Dermis microvascular lymphatic vessel endothelial cell (primary cell): ENCODE measurements at places on chromosomes 13 and 19.
A peak's percentile ranks its signal among the peaks of the same experiment; 100 is the strongest.

GRCh38 chr13:110518226-110518525 lies 43.3 kb downstream of the RAB20 start:
- no peak for DNase-seq

- DNase-seq = no peak
These were observed 122.0 kb downstream of the UQCRFS1 start for GRCh38 chr19:29090783-29091526.

GRCh38 chr13:75415171-75415570 lies 66.8 kb downstream of the TBC1D4 start:
- no peak for DNase-seq

DNA sequence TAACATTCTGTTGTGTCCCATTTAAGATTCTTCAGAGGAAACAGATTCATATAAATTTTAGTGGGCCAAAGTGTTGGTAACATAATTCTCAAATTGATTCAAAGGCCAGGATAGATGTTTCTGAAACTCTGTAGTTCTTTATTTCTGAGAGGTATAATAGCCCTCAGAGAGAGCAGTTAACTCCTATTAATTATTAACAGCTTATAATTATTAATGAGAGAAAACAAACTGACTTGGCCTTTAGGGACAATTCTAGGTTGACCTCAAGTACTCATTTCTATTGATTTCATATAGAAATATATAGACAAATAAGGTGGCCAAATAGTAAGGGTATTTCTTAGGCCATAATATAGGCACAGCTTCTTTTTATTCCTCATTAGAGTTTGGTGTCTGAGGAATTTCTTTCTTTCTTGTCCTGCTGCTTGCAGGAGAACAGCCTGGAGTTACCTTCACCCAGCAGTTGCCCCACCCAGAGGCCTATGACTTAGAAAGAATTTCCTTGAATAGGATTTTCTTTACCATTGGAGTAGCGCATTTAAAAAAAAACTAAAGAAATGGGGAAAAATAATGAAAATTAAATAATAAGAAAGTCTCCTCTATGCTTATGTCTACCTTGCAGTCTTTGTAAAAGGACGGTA lies 1430.1 kb upstream of the SPRY2 start:
- DNase-seq = no peak

DNA sequence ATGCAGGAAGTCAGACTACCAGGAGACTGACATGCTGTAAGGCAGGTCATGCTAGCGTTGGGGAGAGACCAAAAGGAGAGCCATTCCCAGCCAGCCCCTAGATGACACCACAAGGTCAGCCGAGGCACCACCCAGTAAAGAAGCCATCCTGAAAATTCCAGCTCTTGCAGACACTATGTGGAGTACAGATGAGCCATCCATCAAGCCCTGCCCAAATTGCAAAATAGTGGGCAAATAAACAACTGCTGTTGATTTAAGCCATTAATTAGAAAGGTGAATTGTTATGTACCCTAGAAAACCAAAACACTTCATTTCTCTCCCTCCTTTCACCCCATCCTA lies 82.1 kb downstream of the TBC1D4 start:
- no peak for DNase-seq

DNA sequence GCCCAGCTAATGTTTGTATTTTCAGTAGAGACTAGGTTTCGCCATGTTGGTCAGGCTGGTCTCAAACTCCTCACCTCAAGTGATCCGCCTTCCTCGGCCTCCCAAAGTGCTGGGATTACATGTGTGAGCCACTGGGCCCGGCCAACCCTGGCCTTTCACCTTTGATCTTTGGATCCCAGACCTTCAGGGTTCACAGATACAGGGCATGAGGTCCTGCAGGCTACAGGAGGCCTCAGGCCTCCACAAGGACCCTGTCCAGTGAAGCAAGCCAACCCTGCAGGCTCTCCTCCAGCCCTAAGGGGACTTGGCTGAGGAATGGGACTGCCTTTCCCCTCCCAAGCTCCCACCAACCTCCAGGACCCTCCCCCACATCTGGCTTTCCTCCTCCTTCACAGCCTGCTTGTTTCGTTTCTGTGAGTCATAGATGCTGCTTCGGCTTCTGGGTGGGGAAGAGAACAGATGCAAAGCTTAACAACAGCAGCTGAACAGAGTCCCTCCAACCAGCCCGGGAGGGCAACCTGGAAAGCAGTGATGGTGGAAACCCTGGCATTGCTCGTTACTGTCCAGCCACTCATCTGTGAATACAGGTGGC lies 11.8 kb downstream of the ARHGEF18 start:
- no peak for DNase-seq

DNA sequence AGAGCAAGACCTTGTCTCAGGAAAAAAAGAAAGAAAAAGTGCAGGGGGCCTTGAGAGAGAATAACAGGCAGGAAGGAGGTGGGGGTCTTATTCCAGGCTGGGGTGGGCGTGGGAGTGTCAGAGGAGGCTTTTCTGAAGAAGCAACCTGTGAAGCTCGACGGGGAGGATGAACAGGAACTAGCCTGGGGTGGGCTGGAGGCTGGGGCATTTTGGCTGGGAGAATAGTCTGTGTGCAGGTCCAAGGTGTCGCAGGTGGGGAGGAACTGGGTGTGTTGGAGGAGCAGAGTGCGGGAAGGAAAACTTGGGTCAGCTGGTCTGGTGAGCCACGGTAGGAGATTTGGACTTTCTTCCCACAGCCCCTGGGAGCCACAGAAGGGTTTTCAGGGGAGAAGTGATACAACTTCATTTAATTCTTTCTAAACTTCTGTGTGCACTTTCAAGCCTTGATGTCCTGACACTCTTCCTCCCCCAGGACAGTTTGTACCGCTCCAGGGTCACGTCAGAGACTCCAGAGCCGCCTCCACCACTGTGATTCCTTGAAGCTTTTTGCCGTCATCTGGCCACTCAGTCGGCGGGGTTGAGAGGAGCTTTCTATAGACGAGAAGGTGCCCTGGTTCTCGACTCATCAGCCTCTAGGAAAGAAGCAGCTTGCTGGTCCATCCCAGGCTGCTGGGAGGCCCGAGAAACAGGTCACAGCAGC lies 138.7 kb downstream of the SIPA1L3 start:
- DNase-seq = no peak

- no peak for DNase-seq
These were observed 184.2 kb downstream of the SUCLA2 start for GRCh38 chr13:47816831-47817230.

- DNase-seq = no peak
These were observed 836.4 kb upstream of the GPC6 start for GRCh38 chr13:92390217-92390616.

GRCh38 chr19:5826531-5827341 lies 12.8 kb downstream of the FUT6 start:
- no peak for DNase-seq

DNA sequence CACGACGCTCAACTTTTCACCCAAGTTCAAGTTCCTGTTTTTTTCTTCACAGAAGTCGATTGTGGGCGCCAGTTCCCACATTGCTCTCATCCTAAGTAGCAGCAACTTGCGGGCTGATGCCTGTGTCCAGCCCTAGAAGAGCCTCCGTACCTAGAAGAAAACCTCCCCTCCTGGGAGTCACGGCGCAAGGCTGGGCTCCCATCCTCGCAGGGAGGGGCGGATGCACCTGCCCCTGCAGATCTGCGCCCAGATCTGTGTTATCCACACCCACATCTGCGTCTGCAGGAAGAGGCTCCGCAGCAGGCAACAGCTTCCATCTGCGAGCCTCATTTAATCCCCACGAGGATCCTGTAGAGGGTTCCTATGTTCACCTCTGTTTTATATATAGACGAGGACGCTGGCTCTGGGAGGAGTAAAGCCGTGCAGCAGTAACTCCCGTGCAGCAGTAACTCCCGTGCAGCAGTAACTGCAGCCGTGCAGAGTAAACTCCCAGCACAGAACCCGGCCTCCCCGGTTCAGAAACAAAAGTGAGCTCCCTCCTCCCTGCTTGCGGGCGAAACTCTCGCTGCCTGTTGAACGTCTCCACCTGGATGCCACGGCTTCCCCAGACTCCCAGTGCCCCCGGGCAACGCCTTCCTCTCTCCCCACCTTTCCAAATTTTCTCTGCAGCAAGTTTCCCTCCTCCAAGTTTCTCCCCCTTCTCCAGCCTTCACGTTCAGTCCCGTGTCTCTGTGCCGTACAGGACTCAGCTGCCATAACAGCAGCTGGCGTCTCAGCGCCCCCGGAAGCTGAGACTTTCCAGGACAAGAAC lies 23.5 kb upstream of the LAIR1 start:
- peak; percentile 16 for DNase-seq

DNA sequence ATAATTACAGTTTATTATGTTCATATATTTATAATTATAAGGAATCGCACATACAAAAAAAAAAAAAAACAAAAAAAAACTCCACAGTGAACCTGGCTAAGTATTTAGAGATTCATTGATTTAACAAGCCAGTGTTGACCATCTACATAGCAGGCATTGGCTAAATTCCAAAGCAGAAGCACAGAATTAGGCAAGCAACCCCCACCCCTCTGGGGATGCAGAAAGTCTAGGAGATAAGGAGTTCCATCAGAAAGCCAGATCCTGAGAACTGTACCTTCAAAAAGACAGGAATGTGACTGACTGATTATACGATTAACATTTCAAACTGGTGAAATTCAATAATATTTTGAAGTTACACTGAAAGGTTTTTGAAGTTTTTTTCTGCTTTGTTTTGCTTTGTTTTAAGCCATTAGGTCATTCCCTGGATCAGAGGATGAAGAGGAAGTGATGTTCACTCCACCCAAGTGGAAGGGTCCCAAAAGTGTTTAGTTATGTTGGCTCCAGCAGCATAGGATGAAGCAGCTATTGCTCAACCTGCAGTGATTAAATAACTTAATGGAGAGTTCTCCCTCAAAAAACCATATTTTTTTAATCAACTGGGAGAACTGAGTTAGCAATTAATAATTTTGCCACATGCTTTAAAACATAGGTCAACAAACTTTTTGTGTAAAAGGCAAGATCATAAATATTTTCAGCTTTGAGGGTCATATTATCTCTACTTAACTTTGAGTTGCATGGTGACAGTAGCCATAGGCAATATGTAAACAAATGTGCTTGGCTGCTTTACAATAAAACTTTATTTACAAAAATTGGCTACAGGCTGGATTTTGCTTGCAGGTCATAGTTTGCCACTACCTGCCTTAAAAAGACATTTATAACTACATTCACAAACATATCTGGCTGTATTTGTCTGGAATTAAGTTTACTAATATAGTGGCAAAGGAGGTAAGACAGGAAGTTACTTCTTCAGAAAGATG lies 49.6 kb downstream of the DOCK9 start:
- DNase-seq = peak; percentile 84

GRCh38 chr13:97659602-97660001 lies 225.6 kb downstream of the RAP2A start:
- no peak for DNase-seq

GRCh38 chr19:13195678-13196077 lies 45.5 kb downstream of the IER2 start:
- no peak for DNase-seq

GRCh38 chr13:73355134-73355533 lies 296.3 kb downstream of the KLF5 start:
- no peak for DNase-seq

GRCh38 chr13:28357247-28357825 lies 137.6 kb downstream of the FLT1 start:
- no peak for DNase-seq

- DNase-seq = no peak
These were observed 21.1 kb downstream of the LSM14A start for GRCh38 chr19:34193439-34193838.

GRCh38 chr13:25662516-25662915 lies 290.7 kb downstream of the ATP8A2 start:
- DNase-seq = no peak

- peak; percentile 78 for DNase-seq
These were observed 467 bp upstream of the CLN5 start for GRCh38 chr13:76991432-76991795.

DNA sequence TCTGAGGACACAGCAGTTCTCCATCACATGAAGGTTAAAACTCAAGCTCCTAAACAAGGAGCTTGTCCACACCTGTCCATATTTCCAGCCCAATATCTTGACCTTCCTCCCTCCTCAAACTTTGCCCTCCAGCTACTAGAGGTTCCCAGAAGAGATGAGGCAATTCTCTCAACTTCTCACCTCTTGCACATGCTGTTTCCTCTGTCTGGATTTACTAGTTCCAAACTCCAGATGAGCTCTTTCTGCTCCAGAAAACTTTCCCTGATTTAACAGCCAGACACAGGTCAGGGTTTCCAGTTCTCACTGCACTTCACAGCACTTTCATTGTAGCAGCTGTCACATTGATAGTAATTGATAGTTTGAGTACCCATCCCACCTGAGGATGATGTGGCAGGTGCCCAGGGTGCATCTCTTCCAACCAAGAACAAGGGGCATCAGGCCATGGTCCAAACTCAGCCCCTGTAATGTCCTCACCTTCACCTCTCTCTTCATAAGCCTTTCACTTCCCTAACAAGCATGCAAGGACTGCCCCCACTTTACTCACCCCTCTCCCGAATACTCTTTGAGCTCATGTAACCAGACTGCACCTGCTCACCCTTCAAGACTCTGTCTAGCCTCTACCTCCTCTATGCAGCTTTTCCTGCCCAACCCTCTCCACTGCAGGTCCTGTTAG lies 3.0 kb upstream of the WDFY2 start:
- no peak for DNase-seq

DNA sequence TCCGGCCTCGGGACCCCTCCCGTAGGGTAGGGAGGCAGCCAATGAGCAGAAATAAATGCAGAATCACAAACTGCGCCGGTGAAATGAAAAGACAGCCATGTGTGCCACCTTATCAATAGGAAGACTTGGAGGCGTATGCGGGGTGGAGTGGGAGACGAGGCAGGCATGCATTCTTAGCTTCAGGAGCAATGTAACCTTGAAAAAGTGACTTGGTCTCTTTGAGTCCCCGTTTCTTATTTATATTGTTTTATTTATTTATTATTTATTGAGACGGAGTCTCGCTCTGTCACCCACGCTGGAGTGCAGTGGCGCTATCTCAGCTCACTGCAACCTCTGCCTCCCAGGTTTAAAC lies 16.0 kb downstream of the SSC5D start:
- DNase-seq = no peak

- DNase-seq = no peak
These were observed 830.2 kb upstream of the SPRY2 start for GRCh38 chr13:81171065-81171647.

DNA sequence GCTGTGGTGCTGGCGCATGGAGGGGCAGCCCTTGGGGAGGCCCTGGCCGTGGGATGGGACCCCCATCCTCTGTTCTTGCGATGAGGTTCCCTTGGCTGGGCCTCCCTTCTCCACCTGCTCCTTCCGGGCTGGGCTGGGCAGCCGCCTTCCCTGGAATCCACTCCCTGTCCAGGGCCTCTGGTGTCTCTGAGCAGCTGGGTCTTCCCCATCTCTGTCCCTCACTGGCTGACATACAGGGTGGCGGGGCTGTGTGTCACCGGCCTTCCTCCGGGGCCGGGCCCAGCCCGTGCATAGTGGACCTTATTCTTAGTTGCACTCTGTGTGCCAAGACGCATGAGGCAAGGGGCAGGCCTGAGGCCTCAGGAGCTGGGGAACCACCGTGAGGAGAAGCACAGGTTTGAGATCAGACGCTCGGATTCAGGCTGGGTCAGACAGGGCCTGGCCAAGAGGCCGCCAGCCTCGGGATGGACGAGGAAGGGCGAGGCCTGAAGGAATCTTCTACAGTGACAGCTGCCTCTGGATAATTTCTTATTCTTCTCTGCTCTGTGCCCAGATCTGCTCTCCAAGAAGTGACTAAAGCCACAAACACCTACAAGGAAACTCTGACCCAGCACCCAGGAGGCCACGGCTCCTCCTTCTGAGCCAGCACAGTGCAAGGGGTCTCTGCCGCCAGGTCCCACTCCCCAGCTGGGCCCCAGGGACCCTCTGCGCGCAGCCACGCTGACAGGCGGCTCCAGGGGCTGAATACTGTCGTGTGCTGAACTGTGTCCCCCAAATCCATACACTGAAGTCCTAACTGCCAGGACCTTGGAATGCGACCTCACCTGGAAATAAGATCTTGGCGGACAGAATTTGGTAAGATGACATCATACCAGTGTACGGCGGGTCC lies 11.0 kb downstream of the SGTA start:
- DNase-seq = no peak
